ENCODE measurements at places on chromosomes 3 and 15.

GRCh38 chr3:35857004-35857403 lies 217.7 kb downstream of the ARPP21 start:
- no peak for DNase-seq

DNA sequence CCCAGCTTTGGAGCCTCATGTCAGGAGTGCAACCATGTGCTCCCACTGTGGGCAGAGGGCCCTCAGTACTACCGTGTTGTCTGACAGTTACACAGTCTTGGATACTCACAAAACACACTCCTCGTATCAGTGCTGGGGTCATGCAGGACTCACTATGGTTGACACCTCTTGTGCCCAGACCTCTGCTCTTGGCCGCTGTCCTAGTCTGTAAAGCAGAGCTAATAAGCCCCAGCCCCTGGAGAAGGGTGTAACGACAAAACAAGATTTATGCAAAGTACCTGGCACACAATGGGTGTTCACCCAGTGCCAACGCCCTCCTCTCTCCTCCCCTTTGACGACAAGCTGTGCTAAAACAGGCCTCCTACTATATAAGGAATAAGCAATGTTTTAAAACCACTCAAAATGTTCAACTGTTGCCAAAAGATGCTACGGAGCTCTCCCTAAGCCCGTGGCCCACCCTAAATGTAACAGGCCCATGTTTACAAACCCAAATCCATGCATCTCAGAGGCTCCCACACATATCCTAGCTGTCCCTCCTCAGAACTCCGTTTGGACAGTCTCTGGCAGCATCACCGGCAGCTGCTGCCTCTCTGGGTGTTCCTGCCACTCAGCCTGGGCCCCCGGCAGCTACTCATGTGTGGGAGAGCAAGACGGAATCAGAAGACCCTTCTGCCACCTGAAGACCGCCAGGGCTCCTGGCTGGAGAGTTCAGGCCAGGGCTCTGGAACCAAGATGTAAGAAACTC lies 65.8 kb downstream of the MRPL46 start:
- no peak for DNase-seq

DNA sequence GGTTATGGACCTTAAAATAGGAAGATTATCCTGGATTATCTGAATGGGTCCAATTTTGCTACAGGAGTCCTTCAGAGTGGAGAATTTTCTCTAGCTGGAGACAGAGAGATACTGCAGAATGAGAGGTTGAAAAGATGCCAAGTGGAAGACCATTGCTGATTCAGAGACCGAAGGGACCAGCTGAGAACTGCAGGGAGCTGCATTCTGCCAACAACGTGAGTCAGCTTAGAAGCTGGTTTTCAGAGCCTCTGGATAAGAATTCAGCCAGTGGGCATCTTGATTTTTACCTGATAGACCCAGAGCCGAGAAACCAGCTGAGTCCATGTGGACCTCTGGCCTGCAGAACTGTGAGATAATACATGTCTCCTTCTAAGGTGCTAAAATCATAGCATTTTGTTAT lies 234.0 kb downstream of the NR2F2 start:
- DNase-seq: no peak

DNA sequence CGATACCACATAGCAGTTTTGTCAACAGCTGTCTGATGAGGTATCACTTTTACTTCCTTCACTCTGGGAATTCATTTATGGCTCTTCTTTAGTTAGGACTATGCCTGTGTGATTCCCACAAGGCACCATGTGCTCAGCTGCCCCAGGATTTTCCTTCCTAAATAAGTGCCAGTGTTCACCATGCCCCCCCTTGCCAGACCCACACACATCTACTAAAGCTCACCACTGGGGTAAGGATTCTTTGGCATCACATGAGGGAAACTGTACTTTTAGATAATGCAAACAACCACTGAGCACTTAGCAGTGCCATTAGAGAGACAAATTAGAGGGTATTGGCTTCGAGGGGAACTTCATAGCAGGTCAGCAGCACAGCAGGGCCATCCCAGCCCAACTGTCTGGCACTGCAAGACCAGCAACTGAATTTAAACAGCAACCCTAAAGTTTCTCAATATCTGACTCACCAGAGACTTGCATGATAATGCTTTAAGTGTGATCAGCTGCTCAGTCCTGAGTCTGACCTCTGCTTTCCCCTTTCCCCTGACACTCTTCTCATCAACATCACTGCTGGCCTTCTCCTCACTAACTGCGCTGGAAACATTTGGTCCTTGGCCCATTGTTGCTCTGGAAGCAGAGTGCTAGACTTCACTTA lies 114.3 kb downstream of the STAC start:
- no peak for DNase-seq

DNA sequence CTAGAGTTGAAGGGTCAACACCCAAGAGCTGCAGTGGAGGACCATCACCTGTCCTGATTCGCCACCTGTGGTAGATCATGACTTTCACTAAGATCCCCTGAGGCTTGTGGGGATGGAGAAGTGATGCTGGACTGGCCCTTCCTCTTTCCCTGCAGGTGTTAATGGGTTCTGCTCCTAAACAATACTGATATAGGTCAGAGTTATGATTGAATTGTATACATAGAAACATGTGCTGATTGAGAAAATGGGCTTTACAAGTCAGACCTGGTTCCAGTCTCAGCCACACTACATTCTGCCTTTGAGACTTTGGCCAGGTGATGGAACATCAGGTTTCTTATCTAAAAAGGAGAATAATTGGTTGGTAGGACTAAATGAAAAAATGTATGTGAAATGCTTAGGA lies 418.9 kb upstream of the TPRG1 start:
- no peak for DNase-seq

- no peak for DNase-seq
Measured at GRCh38 chr3:174791161-174791560, 68.0 kb upstream of the NAALADL2 start.

GRCh38 chr15:55628369-55628730 lies 40.2 kb upstream of the PYGO1 start:
- DNase-seq: no peak

GRCh38 chr15:85496551-85497171 lies 116.3 kb downstream of the AKAP13 start:
- no peak for DNase-seq
